NCI-H2081 (cell line): ENCODE measurements at places on chromosomes 2 and 18.

- no peak for DNase-seq
Observed at GRCh38 chr18:32734442-32734841, 38.4 kb downstream of the KLHL14 start.

DNA sequence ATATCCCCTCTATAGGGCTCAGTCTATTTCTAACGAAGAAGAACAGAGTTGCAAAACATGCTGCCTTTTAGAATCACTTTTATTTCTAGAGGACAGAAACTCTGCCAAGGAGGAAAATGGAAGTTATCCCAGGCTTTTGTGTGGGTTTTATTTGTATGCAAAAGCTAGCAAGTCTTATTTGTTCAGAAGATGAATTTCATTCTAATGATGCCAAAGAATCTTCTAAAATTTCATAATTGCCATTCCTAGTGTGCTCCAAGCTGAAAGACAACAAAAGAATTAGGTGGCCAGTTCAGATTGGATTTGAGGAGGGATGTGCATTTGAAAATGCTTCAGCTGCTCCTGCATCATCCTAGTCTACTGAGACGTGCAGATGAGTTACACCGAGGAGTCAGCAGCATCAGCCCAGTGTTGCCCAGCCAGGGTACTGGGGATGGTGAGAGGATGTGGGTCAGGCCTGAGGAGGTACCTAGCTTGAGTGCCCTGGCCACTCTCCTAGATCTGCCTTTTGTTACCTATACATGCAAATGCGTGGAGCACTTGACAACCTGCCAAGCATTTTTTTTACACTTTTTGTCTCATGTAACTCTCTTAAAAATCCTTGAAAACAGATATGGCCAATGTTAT is 80.1 kb downstream of the KCNS3 start:
- DNase-seq = no peak

- no peak for DNase-seq
Observed at GRCh38 chr18:34859496-34859895, 149.4 kb downstream of the DTNA start.

DNA sequence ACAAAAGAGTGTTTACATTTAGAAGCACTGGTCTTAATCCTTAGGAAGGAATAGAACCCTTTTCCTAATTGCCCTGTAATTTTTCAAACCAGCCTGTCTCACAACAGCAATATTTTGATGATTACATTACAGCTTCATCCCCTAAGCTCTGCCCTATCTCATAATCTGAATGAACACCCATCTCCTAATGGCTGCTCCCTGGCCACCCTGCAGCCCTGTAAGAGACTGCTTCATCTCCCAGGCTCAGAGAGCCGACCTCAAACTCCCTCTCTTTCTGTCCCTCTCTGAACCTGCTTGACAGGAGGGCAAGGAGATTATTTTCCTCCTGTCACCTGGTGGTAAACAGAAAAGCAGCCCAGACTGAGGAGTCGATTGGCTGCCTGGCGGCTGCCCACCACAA is 107.8 kb downstream of the MAIP1 start:
- DNase-seq = no peak

DNA sequence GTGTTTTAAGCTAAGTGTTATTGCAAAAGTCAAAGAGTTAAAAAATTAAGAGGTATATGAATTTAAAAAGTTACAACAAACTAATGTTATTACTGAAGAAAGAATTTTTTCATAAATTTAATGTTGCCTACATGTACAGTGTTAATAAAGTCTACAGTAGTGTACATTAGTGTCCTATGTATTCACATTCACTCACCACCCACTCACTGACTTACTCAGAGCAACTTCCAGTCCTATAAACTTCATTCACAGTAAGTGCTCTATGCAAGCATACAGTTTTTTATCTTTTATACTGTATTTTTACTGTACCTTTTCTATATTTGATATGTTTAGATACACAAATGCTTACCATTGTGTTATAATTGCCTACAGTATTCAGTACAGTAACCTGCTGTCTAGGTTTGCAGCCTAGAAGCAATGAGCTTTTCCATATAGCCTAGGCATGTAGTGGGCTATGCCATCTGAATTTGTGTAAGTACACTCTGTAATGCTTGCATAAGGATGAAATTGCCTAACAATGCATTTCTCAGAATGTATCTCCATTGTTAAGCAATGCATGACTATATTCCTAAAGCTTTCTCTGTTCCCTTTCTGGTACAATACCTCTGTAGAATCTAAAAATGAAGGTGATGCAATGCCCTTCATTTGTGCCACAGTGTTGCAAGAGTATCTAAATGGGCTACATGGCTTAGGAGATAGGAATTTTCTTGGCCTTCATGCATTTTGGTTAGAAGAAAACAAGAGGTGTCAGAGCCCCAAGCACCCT is 370.8 kb upstream of the NT5C1B start:
- no peak for DNase-seq

GRCh38 chr2:173326806-173327205 is 27.9 kb upstream of the CDCA7 start:
- DNase-seq = no peak
